Thymus (tissue), 14 donors: ENCODE measurements at places on chromosomes 1 and 21. TPM values are rescaled to one million over a fixed set of nuclear protein-coding genes. Genes with fewer than 3 reads are reported as not detected.

DNA sequence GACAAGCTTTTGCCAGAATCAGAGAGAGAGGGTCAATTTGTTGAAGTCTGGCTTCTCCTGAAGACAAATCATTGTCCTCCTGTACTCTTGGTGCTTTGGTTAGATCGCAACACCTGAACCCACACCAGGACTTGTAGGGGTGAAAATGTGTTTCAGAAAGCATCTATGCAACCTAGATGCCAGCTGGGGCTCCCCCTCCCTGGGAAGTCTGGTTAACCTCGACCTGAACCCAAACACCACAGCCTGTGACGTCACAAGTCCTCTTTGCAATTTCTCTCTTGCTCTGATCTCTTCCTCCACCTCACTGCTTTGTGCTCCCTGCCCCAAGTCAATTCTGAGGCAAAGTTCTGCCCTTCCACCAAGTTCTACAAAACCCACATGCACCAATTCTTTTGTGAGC, 42.8 kb upstream of the USP24 start:
- DNase-seq = peak; percentile 72
- no peaks in the 10 kb centered on the region for H3K27me3 ChIP-seq
- H3K27ac ChIP-seq = peak overlapping the region; percentile 36
- no peak overlapping the region for H3K4me3 ChIP-seq
- H3K36me3 ChIP-seq = no peaks in the 10 kb centered on the region
- peaks cover 26% of the 10 kb centered on the region for H3K4me1 ChIP-seq

DNA sequence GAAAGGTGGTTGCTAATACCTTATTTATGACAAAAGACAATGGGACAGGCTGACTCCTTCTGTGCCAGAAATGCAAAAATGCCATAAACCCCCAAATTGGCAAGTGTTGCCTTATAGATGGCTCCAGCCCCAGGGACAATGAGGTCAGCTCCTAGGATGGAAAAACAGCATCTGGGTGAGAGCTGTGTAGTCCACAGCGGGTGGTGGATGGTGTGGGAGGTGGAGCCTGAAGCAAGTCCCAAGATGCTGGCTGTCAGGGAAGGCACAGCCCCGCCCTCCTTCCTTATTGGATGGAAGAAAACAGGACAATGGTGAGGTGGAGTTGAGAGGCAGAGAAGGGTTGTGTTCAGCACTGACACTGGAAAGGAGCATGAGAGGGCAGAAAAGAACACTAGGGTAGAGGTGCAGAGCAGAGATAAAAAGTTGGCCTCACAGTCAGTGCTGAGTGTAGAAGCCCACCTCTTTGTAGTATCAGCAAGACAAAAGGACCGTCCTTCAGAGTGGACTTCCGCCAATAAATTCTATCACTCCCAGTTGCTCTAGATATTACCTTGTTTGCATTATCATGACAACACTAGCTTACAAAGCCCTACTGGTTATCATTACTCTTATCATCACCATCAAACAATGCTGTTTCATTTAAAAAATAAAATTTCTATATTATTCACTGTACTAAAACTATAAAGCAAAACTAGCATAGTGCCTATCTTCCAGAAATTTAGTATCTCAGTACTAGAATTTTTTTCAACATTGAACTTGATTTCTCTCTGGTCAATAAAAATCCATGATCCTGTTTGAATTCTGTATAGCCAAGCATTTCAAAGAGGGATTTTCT, 3.7 kb upstream of the SDE2 start:
- H3K4me1 ChIP-seq = peaks cover 29% of the 10 kb centered on the region
- peak overlapping the region; percentile 100 for H3K27ac ChIP-seq
- no peaks in the 10 kb centered on the region for H3K27me3 ChIP-seq
- no peaks in the 10 kb centered on the region for H3K36me3 ChIP-seq

Gene NEK2
- total RNA-seq = 31.1 TPM

DNA sequence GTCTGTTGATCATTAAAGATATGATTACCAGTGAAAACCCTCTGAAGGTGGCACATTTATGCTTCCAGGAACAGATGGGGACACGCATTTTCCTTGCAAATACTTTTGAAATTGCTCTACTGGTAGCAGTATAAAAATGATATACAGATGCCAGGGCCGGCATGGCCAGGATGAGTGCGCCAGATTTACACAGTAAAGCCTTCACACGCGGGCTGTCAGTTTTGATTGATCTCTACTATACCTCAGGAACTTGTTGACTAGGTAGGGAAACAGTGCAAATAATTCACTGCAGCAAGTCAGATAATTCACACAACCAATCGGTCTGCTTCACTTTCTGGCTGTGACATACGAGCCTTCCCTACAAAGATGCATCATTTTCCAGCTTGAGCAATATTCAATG, 123.2 kb upstream of the BARHL2 start:
- no peaks in the 10 kb centered on the region for H3K4me1 ChIP-seq
- H3K27ac ChIP-seq = no peak overlapping the region
- peaks cover 51% of the 10 kb centered on the region for H3K27me3 ChIP-seq
- H3K4me3 ChIP-seq = no peak overlapping the region
- no peak for DNase-seq

- peaks cover 3% of the 10 kb centered on the region for H3K36me3 ChIP-seq
- no peaks in the 10 kb centered on the region for H3K4me1 ChIP-seq
- DNase-seq = no peak
Measured at GRCh38 chr1:167987174-167987573, 50.3 kb upstream of the MPC2 start.

GRCh38 chr1:115134850-115135480, 45.7 kb upstream of the TSPAN2 start:
- no peak for DNase-seq
- no peaks in the 10 kb centered on the region for H3K36me3 ChIP-seq
- no peak overlapping the region for H3K27ac ChIP-seq
- H3K4me3 ChIP-seq = no peak overlapping the region
